ENCODE measurements at places on chromosomes 16 and 17.

DNA sequence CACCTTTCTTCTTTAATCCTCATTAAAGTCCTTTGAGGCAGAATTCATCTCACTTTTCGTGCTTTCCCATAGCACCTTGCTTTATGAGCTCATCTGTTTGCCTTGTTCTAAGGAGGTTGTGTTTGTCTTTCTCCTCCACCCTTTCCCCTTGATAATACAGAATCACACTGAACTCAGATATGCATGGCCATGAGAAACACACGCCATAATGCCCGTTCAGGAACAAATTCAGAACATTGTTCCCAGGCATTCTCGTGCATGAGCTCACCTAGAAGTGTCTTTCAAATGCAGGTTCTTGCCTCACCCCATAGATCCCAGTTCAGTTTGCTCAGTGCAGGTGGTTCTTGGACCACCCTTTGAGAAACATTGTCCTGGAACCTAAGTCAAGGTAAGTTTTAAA is 71.1 kb downstream of the TMEM114 start:
- no peak for DNase-seq

DNA sequence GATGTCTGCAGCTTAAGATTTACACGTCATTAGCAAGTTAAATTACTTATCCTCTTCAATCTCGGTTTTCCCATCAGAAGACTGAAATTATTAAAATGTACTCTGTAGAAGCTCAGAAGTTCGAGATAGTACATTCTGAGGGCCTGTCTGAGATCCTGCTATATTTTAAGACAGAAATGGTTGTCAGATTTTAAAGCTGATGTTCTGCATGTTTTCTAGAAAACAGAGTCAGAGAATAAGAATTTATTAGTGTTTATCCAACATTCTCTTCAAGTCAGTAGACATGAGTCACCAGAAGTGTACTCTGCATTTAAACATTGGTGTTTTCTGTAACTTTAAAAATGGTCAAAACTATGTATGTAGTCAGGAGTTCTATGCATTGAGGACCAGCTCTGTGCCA is 155.2 kb upstream of the MYOCD start:
- DNase-seq: no peak

DNA sequence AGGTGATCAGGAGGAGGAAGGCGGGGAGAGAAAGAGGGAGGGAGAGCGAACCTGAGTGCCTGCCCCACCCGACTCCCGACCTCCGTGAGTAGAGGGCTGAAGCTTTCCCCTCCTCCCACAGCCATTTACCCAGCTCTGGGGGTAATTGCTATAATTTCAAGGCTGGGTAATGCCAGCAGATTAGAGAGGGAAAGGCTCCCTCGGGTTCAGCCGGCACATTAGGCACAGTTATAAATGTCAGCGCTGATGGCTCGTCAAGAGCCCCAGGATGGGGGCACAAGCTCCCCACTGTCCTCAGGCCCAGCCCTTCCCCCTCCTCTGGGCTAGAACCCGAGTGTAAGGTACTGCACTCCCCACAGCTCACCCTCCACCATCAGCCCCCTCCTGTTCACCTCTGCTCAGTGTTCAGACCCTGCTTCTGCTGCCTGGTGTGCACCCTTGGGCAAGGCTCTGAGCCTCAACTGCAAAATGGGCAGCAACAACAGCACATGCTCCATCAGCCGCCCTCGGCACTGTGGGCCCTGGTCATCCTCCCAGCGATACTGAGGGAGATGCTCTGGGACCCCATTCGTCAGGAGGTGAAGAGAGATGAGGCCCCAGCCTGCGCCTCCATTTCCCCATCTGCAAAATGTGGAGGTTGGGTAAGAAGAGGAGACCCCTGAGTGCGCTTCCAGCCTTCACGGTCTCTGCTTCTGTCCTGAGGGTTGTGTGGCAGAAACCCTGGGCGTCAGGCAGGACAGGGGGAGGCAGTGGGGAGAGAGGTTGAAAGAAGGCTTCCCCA is 77.2 kb downstream of the NT5M start:
- DNase-seq: no peak

- no peak for DNase-seq
Observed at GRCh38 chr16:9755081-9755480, 427.1 kb downstream of the GRIN2A start.

- DNase-seq: no peak
Observed at GRCh38 chr17:39073916-39074315, 77.5 kb downstream of the PLXDC1 start.

DNA sequence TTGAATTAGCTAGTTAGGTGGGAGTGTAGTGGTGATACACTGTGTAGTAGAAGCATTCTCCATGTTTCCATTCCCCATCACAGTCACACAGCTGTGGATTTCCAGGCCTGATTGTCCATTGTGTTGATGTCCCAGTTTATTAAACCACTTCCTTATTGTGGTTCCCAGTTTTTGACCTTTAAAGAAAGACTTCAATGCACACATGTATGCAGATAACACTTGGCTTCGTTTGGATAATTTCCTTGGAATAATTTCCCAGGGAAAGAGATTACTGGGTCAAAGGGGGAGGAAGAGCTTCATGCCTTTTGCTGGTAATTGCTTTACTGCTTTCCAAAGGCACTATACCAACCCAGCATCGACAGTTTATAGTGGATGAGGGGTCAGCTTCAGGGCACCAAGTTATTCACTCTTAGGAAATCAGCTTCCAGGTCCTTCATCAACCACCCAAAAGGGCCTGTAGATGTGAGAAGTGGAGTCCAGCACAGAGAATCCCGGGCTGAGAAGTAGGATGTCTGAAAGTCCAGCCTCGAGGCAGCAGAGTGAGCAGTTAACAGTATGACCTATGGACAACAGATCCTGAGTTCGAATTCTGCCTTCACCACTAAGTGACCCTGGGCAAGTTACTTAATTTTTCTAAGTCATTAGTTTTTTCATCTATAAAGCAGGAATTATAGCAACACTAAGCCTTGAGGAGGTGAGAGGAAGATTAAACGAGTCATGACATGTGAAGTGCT is 31.3 kb upstream of the TNS4 start:
- DNase-seq: no peak

DNA sequence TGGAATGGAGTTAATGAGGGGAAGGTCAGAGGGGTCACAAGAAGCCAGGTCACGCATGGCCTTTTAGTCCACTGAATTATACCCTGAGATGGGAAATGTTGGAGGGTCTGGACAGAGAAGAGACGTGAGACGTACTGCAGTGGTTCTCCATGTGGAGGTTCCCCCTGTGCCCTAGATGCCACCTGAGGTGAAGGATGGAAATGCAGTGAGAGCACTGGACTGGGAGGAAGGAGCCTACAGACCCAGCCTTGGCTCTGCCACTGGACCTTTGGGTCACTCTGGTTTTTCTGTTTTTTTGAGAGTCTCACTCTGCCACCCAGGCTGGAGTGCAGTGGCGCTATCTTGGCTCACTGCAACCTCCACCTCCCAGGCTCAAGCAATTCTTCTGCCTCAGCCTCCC is 1.8 kb upstream of the PLSCR3 start:
- DNase-seq: no peak

DNA sequence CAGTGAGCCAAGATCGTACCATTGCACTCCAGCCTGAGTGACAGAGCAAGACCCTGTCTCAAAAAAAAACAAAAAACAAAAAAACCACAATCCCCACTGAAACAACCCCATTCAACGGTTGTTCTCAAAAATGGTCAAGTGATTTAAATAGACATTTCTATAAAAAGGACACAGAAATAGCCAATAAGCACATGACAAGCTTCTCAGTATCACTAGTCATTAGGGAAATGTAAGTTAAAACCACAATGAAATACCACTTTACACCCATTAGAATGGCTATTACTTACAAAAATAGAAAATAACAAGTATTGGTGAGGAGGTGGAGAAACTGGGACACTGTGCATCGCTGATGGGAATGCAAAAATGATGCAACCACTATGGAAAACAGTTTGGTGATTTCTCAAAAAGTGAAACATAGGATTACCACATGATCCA is 26.6 kb upstream of the MYLK3 start:
- DNase-seq: no peak

- no peak for DNase-seq
Observed at GRCh38 chr17:27384726-27385125, 71.5 kb upstream of the KSR1 start.

DNA sequence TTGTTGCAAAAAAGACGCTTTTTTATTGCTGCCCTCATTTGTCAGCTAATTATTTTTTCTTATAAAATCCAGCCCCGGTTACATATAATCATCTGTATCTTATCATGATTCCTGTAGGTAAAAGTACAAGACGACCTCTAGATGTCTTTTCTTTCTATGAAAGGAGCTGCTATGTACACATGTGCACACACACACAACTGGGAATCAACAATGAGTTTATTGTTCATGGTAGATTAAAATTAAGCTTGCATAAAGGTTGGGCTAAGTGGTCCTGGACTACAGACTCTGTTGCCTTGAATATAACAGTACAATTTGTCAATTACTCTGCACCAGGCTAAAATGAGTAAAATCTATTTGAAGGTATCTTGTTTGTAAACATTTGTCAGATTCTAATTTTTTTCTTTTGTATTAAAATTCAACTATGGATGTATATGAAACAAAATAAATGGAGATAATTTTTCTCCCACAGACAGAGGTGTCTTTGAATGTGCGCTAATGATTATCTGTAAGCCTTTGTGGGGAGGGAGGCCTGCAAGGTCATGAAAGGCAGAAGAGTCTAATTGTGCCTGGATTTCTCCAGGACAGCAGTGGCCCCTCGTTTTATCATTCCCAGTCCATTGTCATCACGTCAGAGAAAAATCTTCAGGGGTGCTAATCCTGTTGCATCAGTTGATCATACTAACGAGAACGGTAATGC is 13.4 kb downstream of the C17orf58 start:
- DNase-seq: no peak

DNA sequence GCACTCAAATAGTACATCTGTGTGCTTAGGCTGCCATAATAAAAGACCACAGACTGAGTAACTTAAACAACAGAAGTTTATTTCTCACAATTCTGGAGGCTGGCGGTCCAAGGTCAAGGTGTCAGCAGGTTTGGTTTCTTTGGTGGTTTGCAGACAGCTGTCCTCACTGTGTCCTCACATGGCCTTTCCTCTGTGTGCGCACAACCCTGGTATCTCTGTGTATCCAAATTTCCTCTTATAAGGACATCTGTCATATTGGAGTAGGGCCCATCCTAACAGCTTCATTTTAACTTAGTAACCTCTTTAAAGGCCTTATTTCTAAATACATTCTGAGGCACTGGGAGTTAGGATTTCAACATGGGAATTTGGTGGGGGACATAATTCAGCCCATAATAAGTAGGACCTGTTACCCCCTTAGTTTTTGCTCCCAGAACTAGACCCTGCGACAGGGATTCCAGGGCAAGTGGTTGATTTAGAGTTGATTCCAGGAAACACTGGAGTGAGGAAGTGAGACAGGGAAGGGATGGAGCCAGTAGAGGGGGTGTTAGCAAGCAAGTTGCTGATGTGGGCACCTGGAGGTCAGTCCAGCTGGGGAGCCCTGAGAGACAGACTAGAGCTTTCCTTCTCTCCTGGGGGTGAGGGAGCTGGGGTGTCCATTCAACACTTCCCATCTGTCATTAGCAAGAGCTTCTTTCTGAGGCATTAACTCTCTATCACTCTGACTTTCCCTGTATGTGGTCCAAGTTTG is 10.9 kb upstream of the ALKBH5 start:
- DNase-seq: no peak

DNA sequence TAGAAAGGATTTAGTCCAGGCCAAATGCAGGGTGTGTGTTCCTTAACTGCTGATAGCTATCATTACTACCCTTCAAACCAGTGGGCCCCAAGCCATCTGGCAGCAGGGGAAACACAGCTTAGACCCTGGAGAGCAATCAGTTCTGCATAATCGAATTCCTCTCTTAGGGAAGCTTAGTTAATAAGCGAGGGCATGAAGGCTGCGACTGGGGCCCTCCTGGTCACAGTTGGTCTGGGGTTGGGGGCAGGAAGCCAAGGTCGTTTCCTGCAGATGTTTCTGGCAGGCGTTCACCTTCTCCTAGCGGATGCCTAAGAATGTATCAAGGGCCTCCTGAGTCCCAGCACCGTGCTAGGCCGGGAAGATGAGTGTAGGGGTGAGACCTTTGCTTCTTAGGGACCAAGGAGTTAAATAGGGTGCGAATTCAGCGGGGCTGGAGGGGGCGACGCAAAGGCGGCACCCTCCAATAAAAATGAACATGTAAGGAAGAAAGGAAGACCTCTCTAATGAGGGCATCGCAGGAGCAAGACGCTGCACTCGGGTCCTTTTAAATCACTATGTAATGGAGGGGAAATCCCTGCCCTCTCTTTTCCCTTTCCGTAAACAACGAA is 16.5 kb upstream of the EEF2K start:
- DNase-seq: no peak

All from germinal center (tissue), 1 donor.